ENCODE measurements at places on chromosomes 5 and 9.

GRCh38 chr5:17860660-17861315 is 226.5 kb downstream of the TAF11L14 start:
- DNase-seq, result no peak

GRCh38 chr9:20996809-20997208 is 34.6 kb downstream of the HACD4 start:
- DNase-seq, result no peak

GRCh38 chr9:100292414-100292813 is 60.3 kb downstream of the TEX10 start:
- DNase-seq, result no peak

DNA sequence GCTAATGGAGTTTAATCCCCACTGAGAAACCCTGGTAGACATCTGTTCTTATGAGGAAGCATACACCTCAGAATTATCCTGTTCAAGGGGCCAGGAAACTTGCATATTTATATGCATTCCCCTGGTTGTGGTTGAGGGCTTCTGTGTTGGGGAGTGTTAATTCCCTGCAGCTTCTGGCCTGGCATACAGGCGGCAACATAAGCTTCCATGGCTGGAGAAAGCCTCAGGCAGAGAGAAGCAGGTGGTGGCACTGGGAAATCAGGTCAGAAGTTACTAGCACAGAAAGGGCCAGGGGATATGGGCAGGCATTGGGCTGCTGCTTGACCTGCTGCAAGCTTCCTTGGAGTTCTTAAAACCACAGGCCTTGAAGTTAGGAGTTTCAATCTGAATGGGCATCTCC is 166.1 kb upstream of the SEMA6A start:
- no peak for DNase-seq

Data from GM23248 (cell line).